Mucosa of gallbladder (tissue), 1 donor: ENCODE measurements at places on chromosomes 12 and 14. TPM values are rescaled to one million over a fixed set of nuclear protein-coding genes. Genes with fewer than 3 reads are reported as not detected.

DNA sequence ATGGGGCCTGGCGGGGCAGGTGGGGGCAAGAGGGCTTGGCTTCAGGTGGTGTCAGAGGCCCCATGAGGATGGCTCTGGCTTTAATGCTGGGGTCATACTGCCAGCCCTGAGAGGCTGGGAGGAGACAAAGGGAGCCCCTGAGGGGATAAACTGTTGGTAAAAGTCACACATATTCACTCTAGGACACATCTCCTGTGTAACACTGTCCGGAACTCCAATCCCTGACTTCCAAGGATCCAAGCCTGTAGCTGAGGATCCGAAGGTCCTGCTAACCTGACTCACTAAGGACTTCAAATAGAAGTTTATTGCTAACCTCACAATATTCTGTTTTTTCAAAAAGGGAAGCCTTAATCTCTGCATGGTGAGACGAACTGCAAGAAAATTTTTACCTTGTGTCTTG, 39.2 kb upstream of the GPR68 start:
- no peak for DNase-seq

GRCh38 chr14:67698179-67698578, 2.6 kb upstream of the RDH11 start:
- DNase-seq = no peak

- DNase-seq = peak; percentile 41
Measured at GRCh38 chr14:104116756-104117340, 21.5 kb upstream of the KIF26A start.

The SRRM4 gene
- 0.03 TPM for total RNA-seq

- no peak for DNase-seq
Measured at GRCh38 chr12:52531566-52532300, 11.5 kb upstream of the KRT5 start.

The ZDHHC22 gene
- total RNA-seq = 0.09 TPM

DNA sequence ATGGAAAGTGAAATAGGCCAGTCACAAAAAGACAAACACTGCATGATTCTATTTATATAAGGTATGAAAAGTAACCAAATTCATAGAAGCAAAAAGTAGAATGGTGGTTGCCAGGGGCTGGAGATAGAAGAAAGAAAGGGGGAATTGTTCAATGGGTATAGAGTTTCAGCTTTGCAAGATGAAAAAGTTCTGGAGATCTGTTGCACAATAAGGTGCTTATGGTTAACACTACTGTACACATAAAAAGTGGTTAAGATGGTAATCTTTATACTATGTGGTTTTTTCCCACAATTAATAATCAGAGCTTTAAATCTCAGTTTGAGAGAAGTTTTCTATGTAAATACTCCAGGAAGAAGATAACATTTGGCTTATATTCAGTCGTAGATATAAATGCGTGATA, 73.4 kb downstream of the SLC38A4 start:
- DNase-seq = no peak

The EPYC gene
- total RNA-seq = not detected

DNA sequence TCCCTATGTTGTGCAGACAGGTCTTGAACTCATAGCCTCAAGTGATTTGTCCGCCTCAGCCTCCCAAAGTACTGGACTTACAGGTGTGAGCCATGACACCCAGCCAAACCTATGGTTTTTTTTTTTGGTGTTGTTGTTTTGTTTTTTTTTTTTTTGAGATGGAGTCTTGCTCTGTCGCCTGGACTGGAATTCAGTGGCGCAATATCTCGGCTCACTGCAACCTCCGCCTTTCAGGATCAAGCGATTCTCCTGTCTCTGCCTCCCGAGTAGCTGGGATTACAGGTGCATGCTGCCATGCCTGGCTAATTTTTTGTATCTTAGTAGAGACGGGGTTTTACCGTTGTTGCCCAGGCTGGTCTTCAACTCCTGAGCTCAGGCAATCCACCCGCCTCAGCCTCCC, 11.3 kb upstream of the RCOR1 start:
- no peak for DNase-seq

- DNase-seq = no peak
Measured at GRCh38 chr12:10331642-10332239, 24.1 kb downstream of the KLRD1 start.

DNA sequence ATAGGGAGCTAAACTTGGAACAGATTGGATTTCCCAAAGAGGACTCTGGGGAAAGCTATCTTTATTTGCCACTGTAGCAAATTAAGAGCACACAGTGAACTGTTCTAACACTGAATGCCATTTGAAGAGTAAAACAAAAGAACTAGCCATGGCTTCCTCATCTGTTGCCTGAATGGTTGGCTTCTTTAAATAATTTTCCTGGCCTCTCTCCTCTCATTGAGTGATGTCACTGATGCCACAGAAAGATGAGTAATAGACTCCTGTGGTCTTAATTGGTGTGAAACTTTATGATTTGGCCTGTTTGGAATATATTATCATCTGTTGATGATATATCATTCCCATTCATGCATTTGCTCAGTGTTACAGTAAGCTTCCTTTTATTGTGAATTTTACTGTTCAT, 42.5 kb downstream of the WDR20 start:
- DNase-seq = no peak

GRCh38 chr14:55450987-55451386, 10.6 kb upstream of the TBPL2 start:
- DNase-seq = no peak

The NRL gene
- total RNA-seq = 2.8 TPM

The ABHD4 gene
- total RNA-seq = 77.2 TPM

DNA sequence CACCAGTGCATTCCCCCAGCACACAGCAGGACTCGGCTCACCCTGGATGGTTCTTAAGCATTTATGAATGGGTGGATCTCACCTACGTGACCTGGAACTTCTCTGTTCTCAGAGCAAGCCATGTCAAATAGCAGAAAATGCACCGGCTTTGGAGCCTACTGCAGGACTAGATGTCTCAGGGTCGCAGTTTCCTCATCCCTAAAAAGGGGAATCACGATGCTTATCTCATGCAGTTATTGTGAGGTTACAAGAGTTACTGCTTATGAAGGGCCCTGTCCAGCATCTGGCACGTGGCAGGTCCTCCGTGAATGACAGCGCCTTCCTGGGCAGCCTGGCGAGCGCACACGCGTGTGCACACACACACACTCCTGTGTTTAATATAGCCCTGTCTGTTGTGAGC, 128.5 kb downstream of the ETV6 start:
- no peak for DNase-seq

- DNase-seq = no peak
Measured at GRCh38 chr14:92866181-92866752, 56.7 kb upstream of the CHGA start.

DNA sequence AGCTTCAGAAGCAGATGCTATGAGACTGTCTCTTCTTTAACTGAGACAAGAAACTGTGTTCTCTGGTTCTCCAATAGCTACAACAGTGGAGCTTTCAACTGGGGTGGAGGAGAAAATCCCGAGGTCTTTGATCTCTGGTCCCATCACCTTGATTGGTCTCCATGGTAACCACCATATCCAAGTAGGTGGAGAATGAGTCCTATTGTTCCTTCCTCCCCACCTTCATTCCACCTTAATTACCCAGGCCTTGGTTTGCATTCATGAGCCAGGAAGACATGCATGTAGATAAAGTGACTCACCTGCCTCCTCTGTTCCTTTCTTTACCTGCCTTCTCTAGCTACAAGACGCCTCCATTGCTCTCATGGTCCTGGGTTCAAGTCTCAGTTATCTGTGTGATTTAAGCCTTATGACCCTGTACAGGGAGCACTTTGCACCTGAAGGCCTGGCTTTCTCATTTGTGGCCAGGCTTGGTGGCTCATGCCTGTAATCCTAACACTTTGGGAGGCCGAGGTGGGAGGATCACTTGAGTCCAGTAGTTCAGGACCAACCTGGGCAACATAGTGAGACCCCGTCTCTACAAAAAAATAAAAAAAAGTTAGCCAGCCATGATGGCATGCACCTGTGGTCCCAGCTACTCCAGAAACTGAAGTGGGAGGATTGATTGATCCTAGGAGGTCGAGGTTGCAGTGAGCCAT, 157.7 kb upstream of the TBX3 start:
- DNase-seq = no peak

DNA sequence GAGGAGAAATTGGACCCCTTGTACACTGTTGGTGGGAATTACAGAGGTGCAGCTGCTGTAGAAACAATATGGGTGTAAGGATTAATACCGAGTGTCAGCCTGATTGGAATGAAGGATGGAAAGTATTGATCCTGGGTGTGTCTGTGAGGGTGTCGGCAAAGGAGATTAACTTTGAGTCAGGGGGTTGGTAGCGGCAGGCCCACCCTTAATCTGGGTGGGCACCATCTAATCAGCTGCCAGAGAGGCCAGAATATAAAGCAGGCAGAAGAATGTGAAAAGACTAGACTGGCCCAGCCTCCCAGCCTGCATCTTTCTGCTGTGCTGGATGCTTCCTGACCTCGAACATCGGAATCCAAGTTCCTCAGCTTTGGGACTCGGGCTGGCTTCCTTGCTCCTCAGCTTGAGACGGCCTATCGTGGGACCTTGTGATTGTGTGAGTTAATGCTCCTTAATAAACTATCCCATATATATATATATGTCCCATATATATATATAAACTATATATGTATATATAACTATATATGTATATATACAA, 38.4 kb upstream of the PPP2R5C start:
- DNase-seq = no peak

DNA sequence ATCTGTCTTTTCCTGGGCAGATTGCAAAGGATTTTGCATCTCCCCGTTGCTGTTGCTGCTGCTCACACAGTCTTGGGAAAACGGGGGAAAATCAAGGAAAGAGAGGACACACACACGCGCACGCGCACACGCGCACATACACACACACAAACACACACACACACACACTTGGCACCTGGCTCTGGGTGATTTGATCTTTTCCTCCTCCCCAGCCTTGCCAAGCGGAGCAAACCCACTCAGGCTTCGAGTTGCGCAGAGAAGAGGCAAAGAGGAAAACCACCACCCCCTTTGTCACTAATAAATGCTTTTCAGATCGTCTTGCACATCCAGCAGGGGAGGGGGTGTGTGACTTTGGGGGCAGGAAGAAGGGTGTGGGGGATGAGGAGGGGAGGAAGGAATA, 965 bp upstream of the NOS1 start:
- no peak for DNase-seq

DNA sequence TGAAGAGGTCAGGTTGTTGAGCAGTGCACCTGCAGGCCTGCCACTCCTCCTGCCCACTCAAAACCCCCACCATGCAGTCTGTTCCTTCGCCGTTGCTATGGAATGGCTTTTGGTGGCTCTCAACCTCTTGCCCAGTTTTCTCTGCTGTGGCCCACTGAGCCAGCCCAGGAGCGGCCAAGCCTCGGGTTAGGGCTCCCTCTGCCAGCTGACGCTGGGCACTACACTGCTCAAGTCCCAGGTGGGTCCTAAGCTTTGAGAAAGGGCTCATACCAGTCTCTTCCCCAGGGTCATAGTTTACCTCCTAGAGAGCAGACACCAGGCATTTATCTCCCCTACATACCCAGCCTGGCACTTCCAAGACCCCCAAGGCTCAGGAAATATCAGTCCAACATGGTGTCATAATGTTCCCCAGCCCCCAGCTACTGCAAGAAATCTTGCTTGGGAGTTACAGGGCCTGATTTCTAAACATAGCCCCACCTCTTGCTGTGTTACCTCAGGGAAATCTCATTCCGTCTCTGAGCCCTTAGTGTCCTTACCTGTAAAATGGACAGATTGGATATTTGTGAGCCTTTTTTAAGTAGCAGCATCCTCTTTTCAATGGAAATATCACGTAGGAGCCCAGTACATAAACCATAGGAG, 59.4 kb downstream of the TSPAN11 start:
- DNase-seq = peak; percentile 44

DNA sequence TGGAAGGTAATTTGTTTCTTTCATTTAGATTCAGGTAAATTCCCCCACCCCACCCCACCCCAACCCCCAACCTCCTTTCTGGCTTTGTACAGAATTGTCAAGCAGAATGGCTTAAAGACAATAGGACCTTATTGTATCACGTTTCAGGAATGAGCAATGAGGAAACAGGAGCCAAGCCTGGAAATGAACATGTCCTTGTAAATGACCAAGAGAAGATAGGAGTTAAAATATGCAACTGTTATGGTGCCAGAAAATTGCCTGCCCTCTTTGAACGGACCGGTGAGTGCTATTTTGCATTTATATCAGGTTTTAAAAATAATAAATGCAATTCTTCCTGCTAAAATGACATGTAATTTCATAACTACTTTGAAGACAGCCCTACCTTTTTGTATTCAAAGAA, 141.6 kb upstream of the PELI2 start:
- no peak for DNase-seq

The RERG gene
- 5.9 TPM for total RNA-seq
